T-helper 1 cell (primary cell): ENCODE measurements at places on chromosomes 1 and 21.

DNA sequence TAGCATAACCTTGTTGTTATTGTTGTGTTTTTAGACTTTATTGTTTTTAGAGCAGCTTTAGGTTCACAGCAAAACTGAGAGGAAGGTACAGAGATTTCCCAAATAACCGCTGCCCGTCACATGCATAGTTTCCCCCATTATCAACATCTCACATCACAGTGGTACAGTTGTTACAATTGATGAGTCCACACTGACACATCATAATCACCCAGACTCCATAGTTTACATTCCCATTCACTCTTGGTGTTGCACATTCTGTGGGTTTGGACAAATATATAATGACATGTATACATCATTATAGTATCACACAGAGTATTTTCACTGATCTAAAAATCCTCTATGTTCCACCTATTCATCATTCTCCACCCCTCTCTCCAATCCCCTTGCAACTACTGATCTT lies 25.9 kb upstream of the TOR3A start:
- DNase-seq = no peak

DNA sequence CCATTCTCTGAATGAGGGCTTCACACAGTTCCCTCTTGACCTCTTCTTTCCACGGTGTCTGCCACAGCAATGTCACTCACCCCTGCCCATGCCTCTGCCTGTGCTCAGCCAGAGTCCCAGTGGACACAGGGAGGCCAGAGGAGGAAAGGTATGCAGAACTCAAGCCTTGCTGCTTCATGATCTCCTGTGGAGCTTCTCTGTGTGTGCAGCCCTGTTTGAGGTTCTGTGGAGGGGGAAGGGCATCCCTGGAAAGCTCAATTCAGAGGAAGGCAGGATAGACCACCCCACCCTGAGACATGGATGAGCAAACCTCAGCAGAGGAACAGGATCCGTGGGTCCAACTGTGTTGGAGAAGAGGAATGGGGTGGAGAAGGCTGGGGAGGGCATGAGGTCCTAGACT lies 2.0 kb downstream of the HCN3 start:
- no peak for DNase-seq

- no peak for DNase-seq
These were observed 18.8 kb downstream of the SLC41A1 start for GRCh38 chr1:205794011-205794730.

DNA sequence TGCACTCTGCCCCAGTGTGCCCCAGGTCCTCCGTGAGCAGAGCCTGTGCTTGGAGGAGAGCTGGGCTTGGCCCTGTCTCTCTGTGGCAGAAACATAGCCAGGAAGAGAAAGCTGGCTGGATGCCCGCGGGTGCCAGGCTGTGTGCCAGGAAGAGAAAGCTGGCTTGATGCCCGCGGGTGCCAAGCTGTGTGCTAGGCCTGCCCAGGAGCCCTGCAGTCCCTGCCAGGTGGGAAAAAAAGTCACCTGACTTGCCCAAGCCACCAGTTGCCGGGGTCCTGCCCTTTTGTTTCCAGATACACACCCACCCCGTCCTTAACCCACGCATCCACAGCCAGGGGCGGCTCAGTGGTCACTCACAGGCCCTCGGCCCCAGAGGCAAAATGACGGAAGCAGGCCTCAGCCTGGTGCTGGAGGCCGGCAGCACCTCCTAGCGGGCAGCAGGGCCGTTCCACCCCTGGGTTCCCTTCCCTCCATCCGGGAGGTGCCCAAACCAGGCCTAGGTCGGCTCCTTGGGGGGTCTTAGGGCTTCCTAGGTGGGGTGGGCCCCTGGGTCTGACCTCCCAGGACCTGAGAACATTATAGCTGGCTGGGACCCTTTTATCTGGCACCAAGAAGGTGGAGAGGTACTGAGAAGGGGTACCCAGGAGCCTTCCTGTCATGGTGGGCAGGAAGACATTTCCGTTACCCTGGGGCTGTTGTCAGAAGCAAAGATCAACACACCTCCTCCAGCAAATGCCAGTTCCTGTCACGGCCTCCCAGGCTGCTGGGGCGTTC lies 9.1 kb downstream of the ITGB2 start:
- DNase-seq = peak; percentile 49

DNA sequence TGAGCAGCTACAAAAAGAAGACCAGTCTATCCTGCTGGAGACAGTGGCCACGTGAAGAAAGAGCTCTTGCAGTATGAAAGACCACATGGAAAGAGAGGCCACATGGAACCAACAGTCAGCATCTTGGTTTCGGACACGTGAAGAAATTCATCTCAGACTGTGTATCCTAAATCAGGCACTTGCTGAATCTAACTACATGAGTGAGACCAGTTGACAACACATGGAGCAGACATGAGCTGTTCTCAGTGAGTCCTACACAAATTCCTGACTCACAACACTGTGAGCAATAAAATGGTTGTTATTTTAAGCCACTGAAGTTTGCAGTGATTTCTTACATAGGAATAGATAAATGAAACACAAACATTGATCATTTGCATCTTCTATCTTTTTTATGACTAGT lies 2.4 kb upstream of the TAF1A start:
- no peak for DNase-seq

DNA sequence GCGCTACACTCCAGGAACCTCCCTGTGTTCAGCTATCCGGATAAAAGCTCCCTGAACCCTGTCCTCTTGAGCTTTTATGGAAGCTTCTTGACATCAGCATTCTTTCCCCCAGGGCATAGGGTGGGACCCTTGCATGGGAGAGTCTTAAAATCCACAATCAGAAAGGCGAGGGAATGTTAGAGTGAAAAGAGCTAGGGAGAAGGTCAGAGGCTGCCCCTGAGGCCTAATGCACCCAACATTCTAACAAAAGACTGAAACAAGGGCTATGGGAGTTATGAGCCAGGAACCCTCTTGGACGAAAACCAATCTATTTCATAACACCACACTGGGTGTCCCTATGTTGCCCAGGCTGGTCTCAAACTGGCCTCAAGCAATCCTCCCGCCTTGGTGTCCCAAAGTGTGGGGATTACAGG lies 36.7 kb downstream of the NEK2 start:
- no peak for DNase-seq

DNA sequence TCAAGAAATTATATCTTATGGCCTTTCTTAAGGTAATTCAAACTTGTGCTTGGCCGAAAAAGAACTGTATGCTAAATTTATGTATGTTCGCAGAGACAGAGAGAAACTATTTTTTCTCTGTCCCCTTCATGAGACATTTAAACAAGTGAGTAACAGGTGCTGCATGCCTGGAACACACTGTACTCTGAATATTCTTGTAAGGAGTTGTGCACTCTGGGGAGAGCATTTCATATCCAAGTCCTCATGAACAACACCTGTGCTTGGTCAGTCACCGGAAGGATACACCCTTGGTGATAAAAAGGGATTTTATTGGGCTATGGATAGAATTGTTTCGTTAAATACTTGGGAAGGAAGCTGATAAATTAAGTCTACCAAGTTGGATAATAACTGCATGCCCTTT lies 220.8 kb upstream of the NRIP1 start:
- no peak for DNase-seq

DNA sequence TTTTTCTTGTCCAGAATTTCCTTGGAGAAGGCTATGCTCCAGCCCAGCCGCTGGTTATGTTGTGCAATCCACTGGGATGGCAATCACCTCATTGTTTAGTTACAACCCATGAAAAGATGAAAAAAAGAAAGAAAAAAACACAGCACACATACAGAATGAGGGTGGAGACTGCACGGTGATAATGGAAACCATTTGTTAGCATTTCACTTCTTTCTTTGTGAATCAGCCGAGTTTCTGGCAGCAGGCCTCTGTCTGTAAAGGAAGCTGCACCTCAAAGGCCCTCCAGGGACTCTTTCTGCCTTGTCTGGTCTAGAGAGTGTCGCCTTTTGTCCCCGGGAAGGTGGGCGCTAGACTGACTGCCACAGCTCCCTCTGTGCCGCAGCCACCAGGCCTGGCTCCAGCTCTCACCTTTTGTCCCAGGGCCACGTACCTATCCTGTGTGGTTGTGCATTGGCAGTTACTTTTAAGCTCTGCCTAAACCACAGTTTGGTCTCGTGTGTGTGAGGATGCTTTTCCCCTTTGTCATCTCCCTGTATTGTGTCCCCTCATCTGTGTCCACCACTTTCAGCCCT lies 35.6 kb downstream of the NGF start:
- DNase-seq = no peak

DNA sequence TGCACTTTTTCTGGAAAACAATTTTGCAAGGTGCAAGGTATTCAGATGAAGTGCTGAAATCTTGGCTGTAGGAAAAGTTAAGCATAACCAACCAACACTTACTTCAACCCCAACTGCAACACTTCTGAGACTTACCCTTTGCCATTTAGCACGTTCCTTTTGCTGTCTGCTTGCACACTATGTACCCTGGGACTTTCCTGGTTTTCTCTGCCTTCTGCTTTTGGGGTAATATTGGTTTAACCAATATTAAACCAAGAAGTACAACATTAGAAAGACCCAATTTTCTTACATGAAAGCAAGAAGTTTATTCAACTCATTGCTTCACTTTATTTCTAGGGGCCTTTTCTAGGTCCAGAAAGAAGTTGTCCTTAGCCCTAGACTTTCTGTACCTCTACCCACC lies 193.0 kb downstream of the HLX start:
- DNase-seq = no peak

GRCh38 chr1:17277511-17278159 lies 28.7 kb downstream of the PADI3 start:
- DNase-seq = no peak
